ENCODE measurements at places on chromosomes 16 and 17.
A peak's percentile ranks its signal among the peaks of the same experiment; 100 is the strongest.

DNA sequence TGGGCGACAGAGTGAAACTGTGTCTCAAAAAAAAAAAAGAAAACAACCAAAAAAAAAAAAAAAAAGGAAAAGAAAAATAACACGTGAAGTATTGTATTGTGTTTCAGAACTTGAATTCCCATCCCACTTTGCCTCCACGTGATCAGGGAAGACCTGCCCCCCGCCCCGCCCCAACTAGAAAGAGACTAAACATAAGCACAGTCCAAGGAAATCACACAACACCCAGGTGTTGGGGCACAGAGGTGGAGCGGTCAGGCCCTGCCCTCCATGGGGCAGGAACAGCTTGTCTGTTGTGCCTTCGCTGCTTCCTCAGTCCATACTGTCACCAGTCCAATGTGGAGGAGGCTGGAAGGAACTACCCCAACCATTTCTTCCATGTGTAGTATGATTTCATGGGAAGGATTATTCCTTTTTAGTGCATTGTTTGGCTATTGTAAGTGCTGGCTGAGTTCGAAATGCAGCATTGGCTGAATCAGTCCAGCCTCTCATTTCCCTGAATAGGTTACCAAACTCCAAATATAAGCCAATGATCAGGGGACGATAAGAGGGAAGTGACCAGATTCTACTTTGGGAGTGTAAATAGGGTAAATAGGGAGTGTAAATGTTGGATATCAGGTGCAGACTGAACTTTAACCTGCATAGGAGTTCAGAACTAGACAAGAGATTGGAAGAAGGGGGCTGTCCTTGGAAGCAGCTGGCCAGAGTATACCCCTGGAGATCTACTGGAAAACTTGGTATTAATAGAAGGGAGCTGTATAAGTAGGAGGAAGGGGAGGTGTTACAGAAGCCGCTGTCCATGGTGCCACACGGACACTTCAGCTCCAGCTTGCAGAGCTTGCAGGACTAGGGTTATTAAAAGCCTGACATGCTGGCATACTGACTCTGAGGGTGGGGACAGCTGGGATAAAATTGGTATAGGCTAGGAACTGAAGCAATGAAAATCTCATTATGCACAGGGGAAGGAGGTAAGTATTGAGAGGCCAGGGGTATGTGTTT, 50.7 kb downstream of the TANGO6 start:
- DNase-seq, result no peak

GRCh38 chr16:29256501-29256981, 150.0 kb downstream of the NPIPB11 start:
- DNase-seq, result no peak

DNA sequence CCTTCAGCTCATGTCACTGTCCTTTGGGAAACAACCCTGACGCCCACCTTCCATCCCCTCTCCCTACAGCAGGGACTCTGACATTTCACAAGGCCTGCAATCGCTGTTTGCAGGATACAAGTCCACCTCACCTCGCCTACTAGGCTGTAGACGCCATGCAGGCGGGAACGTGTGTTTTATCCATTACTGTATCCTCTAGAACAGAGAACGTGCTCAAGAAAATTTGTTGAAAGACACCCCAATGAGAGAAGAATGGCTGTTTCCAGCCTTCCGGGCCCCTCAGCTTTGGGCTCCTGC, 1.5 kb upstream of the TTYH2 start:
- no peak for DNase-seq

- DNase-seq, result no peak
Observed at GRCh38 chr16:80725566-80726162, 78.7 kb downstream of the CDYL2 start.

GRCh38 chr17:51907041-51907440, 251.5 kb downstream of the CA10 start:
- DNase-seq, result no peak

- no peak for DNase-seq
Observed at GRCh38 chr17:46777943-46778915, 40.3 kb downstream of the WNT3 start.

- DNase-seq, result no peak
Observed at GRCh38 chr17:9050801-9051401, 29.6 kb downstream of the NTN1 start.

- DNase-seq, result no peak
Observed at GRCh38 chr17:75262112-75262606, 480 bp downstream of the MRPS7 start.

DNA sequence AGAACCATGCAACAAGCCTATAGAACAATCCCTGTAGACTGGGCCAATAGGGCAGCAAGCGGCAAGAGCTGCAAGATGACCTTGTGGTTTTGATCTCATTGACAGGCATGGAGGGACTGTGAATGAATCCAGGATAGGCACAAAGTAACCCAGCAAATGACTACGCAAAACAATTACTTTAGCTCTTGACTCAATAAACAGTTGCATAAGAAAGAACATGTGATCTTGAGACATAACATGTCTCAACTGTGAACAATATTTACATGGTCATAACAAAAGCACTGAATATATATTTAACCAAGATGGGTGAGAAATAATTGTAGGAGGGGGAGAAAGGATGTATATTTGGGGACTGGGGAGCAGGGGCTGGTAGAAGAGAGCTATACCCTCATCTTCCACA, 313.7 kb upstream of the CDH5 start:
- no peak for DNase-seq

DNA sequence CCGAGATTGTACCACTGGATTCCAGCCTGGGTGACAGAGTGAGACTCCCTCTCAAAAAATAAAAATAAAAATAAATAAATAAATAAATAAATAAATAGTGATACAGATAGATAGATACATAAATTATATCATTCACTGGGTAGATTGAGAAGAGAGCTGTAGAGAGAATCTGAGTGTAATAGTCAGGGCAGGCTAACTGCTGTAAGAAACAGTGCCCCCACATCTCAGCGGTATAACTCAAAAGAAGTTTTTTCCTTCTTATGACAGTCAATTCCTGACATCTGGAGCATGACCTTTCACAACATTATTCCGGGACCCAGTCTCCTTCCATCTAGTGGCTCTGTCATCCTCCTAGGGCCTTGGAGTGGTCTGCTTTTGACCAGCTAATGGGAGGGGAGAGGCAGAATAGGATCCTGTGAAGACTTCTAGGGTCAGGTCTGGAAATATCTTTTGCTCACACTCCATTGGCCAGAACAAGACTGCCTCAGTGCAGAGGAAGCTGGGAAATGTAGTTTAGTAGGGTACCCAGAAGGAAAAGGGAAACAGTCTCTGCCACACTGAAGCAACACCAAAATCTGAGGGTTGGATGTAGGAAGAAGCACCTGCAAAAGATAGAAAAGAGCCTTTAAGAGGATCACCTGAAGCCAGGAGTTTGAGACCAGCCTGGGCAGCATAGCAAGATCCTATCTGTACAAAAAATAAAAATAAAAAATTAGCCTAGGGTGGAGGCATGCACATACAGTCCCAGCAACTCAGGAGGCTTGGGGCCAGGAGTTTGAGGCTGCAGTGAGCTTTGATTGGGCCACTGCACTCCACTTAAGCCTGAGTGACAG, 3.0 kb upstream of the QPRT start:
- no peak for DNase-seq

GRCh38 chr17:80257716-80258213, 2.9 kb upstream of the RNF213 start:
- DNase-seq, result no peak

DNA sequence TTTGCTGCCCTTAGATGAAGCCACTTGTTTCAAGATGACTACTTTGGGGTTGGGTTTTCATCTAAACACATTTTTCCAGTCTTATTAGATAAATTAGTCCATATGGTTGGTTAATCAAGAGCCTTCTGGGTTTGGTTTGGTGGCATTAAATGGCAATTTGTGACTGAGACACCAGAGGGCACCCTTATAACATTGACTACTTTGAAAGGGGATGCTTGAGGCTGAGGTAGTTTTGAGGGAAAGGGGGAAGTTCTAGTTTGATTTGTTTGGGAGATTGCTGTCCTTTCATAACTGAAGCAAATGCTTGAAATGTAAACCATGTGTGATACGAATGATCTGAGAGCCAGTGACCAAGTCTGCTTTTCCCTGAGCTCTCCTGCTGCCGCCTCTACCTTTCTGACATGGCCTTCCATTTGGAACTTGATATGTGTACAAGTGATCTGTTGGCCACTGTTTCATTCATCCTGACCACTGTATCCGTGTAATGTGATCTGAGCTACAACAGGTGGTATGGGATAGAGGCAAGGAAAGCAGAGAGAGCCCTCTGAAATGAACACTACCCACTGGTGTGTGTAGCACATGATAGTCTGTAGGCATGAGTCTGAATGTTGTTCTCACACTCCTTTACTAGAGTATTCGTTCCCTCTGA, 5.8 kb upstream of the RARA start:
- DNase-seq, result peak; percentile 84

- DNase-seq, result no peak
Observed at GRCh38 chr17:65231086-65231485, 93.9 kb downstream of the RGS9 start.

DNA sequence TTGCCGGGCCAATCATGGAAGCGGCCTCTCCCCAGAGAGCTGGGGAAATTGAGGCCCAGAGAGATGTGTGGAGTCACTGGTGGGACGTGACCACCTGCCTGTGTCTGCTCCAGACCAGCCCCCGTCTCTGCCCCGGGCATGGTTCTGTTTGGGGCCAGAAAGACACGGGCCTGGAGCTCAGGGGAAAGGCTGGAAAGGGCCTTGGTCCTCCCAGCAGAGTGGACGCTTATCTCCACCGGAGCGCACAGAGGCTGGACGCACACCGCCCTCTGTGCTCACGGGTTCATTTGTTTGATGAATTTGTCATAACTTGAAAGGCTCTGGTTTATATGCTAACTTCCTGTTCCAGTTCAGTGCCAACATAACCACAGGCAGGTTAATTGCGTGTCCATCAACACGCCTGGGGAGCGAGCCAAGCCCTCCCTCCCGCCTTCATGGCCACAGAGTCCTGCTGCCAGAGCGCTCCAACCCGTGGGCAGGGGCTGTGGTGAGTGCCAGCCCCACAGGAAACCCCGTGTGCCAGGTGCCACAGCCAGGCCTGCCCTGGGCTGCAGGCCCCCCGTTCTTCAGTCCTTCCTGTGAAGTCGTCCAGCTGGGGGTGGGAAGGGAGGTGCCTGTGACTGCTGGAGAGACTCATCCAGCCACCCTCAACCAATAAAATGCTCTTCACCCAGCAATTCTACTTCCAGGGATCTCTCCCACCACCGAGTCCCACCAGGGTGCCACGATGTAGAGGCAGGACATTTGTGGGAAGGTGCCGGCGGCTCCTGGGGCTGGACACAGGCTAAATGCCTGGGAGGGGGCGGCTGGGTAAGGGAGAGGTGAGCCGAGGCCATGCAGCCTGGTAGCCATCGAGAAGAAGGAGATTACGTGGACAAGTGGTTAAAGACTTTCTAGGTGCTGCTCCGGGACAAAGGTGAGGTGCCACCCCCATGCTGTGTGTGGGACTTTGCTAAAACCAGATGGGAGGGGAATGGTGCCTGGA, 29.4 kb upstream of the BAHCC1 start:
- no peak for DNase-seq

DNA sequence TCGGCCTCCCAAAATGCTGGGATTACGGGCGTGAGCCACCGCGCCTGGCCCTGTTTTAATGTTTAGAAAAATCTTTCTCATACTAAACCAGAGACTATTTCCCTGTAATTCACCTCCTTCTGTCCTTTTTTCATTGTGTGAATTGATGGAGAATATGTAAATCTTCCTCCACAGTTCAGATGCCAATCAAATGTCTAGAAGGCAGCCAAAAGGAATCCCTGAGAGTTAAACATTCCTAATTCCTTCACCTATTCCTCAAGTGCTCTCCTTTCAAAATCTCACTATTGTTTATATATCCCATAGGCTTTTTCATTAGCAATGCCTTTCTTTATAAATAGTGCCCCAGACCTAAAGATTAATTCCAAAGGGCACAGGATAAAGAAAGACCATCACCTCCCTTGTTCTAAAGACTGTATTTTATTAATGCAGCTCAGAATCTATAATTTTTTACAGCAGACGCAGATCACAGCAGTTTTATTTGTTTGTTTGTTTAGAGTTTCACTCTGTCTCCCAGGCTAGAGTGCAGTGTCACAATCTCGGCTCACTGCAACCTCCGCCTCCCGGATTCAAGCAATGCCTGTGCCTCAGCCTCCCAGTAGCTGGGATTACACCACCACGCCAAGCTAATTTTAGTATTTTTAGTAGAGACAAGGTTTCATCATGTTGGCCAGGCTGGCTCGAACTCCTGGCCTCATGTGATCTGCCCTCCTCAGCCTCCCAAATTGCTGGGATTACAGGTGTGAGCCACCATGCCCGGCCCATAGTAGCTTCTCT, 30.5 kb downstream of the COPZ2 start:
- no peak for DNase-seq

DNA sequence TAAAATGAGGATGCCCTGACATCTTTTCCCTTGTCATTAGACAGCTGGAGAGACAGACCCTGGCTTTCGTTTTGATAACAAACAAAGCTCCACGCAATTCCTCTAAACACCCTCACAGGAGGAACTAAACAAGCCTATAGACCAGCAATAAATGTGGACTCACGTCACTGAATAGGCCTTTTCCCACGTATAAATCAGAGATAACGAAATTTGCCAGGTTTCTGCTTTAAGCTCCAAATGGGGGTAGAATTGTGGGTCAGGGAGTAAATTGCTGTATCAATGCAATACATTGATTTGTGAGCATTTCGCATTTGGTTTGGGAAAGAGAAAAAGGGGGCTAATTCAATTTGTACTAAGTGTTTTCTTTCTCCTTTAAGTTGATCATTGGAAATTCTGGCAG, 256.0 kb downstream of the PMP22 start:
- no peak for DNase-seq

DNA sequence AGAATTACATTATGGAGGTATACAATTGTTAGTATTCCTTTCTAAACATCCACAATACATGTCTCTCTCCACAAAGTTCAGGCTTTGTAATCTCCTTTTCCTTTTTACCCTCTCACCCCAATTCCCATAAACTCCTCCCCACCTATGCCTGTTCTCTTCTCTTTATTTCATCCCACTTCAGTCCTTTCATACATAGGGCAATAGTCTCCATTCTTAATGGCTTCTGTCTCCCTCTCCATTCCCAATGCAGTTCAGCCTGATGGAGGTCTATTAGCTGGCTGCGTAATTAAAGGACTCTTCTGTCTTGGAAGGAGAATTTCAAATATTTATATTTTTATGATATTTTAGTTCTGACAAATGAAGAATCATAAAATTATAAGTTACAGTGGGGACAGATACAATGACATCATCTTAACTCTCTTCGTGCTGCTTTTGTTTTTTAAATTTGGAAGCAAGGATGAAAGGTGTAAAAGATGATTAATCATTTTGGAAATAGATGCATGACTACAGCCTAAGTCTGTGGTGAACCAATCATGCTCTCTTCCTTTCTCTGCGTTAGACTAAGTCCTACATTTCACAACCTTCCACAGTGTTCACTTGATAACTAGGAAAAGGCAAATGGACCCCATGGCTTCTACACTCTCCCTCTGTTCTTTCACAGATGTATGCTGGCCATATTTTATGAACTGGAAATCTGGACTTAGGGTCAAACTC, 11.2 kb upstream of the FAM20A start:
- DNase-seq, result no peak

DNA sequence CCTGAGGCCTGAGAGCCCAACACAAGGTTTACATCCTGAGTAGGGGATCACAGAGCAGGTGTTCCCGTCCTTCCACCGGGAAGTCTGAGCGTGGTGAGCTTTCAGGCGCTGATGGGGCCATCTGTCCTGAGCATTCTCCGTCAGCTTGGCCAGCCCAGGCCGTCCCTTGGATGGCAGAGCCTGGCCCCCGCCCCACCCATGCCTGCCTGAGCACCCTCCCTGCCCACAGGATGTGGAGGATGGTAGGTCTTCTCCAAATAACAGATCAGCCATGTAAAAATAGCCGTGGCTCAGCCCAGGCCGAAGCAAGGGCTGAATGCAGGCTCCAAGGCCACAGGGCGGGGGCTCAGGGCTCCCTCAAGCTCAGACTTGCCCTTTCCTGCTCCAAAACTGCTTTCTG, 20.2 kb downstream of the SPNS2 start:
- no peak for DNase-seq
